ENCODE measurements at places on chromosomes 16 and 17. TPM values are rescaled to one million over a fixed set of nuclear protein-coding genes. Genes with fewer than 3 reads are reported as not detected.

DNA sequence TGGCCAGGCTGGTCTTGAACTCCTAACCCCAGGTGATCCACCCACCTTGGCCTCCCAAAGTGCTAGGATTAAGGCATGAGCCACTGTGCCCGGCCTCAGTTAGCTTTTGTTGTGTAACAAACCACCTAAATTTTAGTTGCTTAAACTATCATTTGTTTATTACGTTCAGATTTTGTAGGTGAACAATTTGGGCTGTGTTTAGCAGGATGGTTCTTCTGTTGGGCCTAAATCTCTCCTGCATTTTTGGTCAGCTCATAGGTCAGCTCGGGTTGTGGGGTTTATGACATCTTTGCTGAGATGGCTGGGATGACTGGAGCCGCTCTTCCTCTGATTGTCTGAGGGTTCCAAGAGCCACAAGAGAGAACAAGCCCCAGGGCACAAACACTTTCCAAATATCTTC is 21.1 kb upstream of the NLRP1 start:
- no peak overlapping the region for H3K4me3 ChIP-seq
- no peak for DNase-seq
- H3K27ac ChIP-seq: no peak overlapping the region
- no peaks in the 10 kb centered on the region for H3K4me1 ChIP-seq
- H3K36me3 ChIP-seq: no peaks in the 10 kb centered on the region

ACOX1 gene
- total RNA-seq: 57.3 TPM

GRCh38 chr17:78779850-78780249 is 2.2 kb downstream of the CYTH1 start:
- peaks cover 32% of the 10 kb centered on the region for H3K36me3 ChIP-seq
- peaks cover 9% of the 10 kb centered on the region for H3K4me1 ChIP-seq
- peak overlapping the region; percentile 16 for H3K4me3 ChIP-seq
- no peak overlapping the region for H3K27ac ChIP-seq

EMC6 gene
- 42.9 TPM for total RNA-seq

ARL17B gene
- 41.7 TPM for total RNA-seq

IL34 gene
- total RNA-seq: 0.39 TPM

GRCh38 chr17:49108318-49108717 is 24.3 kb upstream of the B4GALNT2 start:
- no peaks in the 10 kb centered on the region for H3K27me3 ChIP-seq
- no peak overlapping the region for H3K4me3 ChIP-seq
- H3K27ac ChIP-seq: no peak overlapping the region
- DNase-seq: no peak
- peaks cover 29% of the 10 kb centered on the region for H3K4me1 ChIP-seq

DNA sequence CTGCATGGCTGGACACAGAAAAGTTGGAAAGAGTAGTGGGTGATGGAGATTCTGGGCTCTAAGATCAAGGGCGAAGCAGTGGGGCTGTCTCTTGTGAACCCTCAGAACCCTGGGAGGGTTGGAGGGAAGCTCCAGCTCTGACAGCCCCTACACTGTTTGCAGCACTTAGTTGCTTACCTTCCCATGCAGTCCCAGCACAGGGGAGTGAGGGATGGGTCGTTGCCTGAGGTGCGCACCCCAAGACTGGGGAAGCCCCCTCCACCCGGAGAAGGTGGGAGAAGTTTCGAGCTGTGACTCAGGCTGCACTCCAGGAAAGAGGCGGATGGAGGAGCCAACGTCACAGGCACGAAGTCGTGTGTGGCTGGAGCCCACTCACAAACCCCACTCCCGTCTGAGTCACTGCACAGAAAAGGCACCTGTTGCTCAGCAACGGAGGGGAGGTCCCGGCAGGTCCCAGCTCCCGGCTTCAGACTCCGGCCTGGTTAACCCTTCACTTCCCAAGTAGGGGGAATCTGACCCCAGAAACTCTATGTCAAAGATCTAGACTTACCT is 60.1 kb downstream of the AIPL1 start:
- DNase-seq: peak; percentile 63
- peaks cover 12% of the 10 kb centered on the region for H3K36me3 ChIP-seq
- peaks cover 16% of the 10 kb centered on the region for H3K4me1 ChIP-seq
- peak overlapping the region; percentile 55 for H3K4me3 ChIP-seq
- peak overlapping the region; percentile 87 for H3K27ac ChIP-seq

DNA sequence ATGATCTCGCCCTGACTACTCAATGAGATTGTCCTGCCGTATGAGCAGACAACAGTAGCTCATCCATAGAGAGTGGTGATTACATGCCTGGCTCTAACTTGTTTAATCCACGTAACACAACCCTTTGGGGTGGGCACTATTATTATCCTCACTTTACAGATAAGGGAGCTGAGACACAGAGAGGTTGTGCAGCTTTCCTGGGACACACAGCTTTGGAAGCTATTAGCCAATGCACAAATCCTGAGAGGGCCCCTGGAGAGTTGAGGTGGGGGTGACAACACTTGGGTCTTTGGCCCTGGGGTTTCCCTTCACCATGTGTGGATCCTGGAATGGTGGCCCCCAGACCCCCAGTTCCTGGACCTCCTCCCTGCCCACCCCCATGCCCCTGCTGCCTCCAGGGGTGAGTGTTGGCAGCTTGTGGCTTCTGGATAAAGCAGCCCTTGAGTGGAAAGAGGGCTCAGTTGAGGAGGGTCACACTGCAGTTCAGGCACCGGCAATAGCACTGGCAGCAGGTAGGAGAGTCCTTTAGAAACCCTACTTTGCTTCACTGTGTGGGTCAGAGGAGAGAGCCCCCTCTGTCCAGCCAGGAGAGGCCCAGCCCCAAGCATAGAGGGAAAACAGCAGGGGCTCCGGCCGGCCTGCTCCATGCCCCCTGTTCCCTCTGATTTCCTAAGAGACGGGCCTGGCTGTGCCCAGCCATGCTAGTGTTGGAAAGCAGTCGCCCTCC is 230.7 kb downstream of the KATNIP start:
- peaks cover 9% of the 10 kb centered on the region for H3K27me3 ChIP-seq
- H3K27ac ChIP-seq: no peak overlapping the region
- peaks cover 14% of the 10 kb centered on the region for H3K36me3 ChIP-seq
- H3K4me3 ChIP-seq: no peak overlapping the region
- H3K4me1 ChIP-seq: no peaks in the 10 kb centered on the region
- DNase-seq: no peak

FOXF1 gene
- not detected for total RNA-seq

DNA sequence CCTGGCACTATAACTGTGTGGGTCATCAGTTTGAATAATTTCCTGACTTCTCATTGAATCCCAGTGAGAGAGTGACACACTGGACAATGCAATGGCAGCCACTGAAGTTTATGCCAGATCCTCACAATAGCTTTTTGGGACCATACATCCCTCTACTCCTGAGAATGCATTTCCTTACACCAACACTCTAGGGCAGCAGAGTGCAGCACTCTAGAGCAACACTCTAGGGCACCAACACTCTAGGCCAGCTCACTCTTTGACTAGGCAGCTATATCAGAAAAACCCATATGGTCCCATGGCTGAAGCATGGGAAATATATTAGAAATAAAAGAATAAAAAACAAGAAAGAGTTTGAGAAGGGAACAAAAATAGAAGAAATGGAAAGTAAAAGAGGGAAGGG is 309.2 kb downstream of the MAP2K6 start:
- H3K4me3 ChIP-seq: no peak overlapping the region
- no peaks in the 10 kb centered on the region for H3K27me3 ChIP-seq
- H3K27ac ChIP-seq: no peak overlapping the region
- H3K36me3 ChIP-seq: no peaks in the 10 kb centered on the region
- no peaks in the 10 kb centered on the region for H3K4me1 ChIP-seq

- no peaks in the 10 kb centered on the region for H3K36me3 ChIP-seq
- DNase-seq: peak; percentile 90
- H3K27ac ChIP-seq: no peak overlapping the region
These were observed 104.7 kb downstream of the MRM1 start for GRCh38 chr17:36705874-36706731.

KCNH6 gene
- not detected for total RNA-seq

DNA sequence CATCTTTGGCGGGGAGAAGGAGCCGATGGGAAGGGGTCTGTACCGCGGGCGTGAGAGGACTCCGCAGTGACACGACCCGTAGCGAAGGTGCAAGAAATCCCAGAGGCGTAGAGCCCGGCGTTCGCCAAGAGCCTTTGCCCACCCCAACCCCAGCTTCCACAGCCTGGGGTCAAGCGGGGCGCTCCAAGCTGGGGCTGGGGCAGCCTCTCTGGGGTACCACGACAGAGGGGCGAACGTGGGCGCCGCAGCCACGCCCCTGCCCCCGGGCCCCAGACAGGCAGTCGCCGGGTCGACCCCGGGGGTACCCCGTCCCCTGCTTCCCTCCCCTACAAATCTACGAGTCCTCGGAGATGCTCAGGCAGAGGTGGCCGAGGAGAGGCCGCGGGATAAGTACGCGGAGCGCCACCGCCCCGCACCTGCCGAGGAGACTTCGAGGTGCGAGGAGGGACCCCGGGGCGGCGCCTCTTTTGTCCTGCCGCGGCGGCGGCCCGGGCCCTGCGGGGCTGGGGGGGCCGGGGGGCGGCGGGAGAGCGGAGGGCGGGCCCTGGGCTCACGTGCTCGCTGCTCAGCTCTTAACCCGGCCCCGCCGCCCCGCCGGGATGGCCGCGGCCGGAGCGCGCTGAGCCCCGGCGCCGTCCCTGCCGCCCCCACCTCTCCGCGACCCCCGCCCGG is at the start of gene ADAM11:
Gene ADAM11, plus strand, starts transcription at position 575 of the 672 bp plus-strand sequence. CDS start 212 bp downstream, outside the sequence.
- peaks cover 10% of the 10 kb centered on the region for H3K36me3 ChIP-seq
- peak within 1 kb of the TSS; percentile 61 for H3K4me3 ChIP-seq
- no peaks in the 10 kb centered on the region for H3K4me1 ChIP-seq
- H3K27me3 ChIP-seq: peaks cover 41% of the 10 kb centered on the region
- no peak within 1 kb of the TSS for H3K27ac ChIP-seq

GRCh38 chr16:75322740-75323139 is 71.3 kb upstream of the BCAR1 start:
- H3K4me1 ChIP-seq: peaks cover 16% of the 10 kb centered on the region
- no peak overlapping the region for H3K4me3 ChIP-seq
- H3K27me3 ChIP-seq: no peaks in the 10 kb centered on the region
- peaks cover 5% of the 10 kb centered on the region for H3K36me3 ChIP-seq
- no peak overlapping the region for H3K27ac ChIP-seq

- H3K36me3 ChIP-seq: peaks cover 36% of the 10 kb centered on the region
- H3K4me3 ChIP-seq: peak overlapping the region; percentile 85
- peak overlapping the region; percentile 45 for H3K27ac ChIP-seq
- no peaks in the 10 kb centered on the region for H3K27me3 ChIP-seq
These were observed 458 bp downstream of the SLC12A4 start for GRCh38 chr16:67967958-67968399.

DNA sequence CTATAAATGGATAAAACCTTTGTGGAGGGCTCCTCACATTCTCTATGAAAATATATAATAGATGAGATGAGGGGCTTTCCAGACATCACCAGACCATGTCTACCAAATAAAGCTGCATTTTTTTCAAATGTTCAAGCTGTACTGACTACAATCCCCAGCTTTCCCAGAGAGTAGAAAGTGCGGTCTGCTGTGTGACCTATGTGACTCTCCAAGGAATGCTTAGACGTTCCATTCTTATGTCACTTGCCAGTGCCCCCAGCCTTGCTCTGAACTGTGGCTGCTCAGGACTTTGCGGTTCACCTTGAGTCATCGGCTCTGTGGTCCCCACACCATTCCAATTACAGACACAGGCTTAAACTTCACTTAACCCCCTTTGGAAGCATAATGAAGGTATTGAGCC is 47.8 kb upstream of the SCNN1B start:
- peak; percentile 51 for DNase-seq
- H3K27me3 ChIP-seq: peaks cover 33% of the 10 kb centered on the region
- H3K4me3 ChIP-seq: no peak overlapping the region
- H3K27ac ChIP-seq: no peak overlapping the region

DNA sequence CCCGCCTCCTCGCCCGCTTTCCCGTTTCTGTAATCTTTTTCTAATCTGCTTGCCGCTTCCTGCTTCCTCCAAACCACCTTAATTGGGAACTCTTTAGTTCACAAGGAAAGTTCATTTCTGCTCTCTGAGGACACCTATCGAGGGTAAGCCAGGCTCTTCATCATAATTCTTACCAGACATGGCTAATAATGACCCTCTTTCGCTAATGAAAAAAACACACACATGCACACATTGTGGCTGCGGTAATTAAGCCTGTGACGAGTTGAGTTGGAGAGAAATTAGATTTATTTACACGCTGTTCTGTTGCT is 100.6 kb downstream of the ZNF423 start:
- no peak overlapping the region for H3K27ac ChIP-seq
- peak overlapping the region; percentile 16 for H3K4me3 ChIP-seq
- H3K36me3 ChIP-seq: no peaks in the 10 kb centered on the region

- H3K36me3 ChIP-seq: peaks cover 24% of the 10 kb centered on the region
- H3K4me1 ChIP-seq: peaks cover 34% of the 10 kb centered on the region
- H3K27me3 ChIP-seq: no peaks in the 10 kb centered on the region
These were observed 404.6 kb downstream of the SOX9 start for GRCh38 chr17:72525225-72526015.

ST6GALNAC2 gene
- total RNA-seq: 10.5 TPM

- H3K27me3 ChIP-seq: peaks cover 76% of the 10 kb centered on the region
- H3K36me3 ChIP-seq: no peaks in the 10 kb centered on the region
- H3K4me3 ChIP-seq: no peak overlapping the region
These were observed 51.1 kb upstream of the NDRG4 start for GRCh38 chr16:58448890-58449289.

DNA sequence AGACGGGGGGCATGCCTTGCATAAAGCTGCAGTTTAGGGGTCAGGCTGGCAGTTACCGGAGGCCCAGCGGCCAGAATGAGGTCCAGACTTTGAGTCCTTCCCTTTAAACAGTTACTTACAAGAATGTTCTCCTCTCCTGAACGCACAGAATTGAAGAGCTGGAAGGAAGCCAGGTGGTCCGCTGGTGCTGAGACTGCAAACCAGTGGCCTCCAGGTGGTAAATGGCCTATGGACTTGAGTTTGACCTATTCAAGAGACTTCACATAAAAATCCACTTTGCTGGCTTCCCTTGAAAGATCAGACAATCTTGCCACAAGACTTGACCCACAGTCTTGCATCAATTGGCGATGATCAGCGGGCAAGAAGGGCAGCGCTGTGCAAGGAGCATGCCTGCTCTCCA is 14.7 kb upstream of the SEZ6 start:
- H3K27ac ChIP-seq: no peak overlapping the region
- peaks cover 100% of the 10 kb centered on the region for H3K27me3 ChIP-seq
- H3K4me1 ChIP-seq: no peaks in the 10 kb centered on the region
- no peaks in the 10 kb centered on the region for H3K36me3 ChIP-seq
- no peak for DNase-seq

GRCh38 chr16:89131783-89132182 is 38.1 kb downstream of the ACSF3 start:
- H3K27ac ChIP-seq: no peak overlapping the region
- H3K4me1 ChIP-seq: no peaks in the 10 kb centered on the region
- H3K36me3 ChIP-seq: peaks cover 5% of the 10 kb centered on the region
- no peak overlapping the region for H3K4me3 ChIP-seq
- no peak for DNase-seq

WNK4 gene
- 0.73 TPM for total RNA-seq

- H3K4me3 ChIP-seq: no peak overlapping the region
- no peak overlapping the region for H3K27ac ChIP-seq
- no peak for DNase-seq
- H3K4me1 ChIP-seq: no peaks in the 10 kb centered on the region
- H3K36me3 ChIP-seq: no peaks in the 10 kb centered on the region
These were observed 42.6 kb downstream of the ABCA9 start for GRCh38 chr17:69018022-69018615.

All from Calu3 (cell line).